AG20443 (cell line): ENCODE measurements at places on chromosomes 3 and 15.

DNA sequence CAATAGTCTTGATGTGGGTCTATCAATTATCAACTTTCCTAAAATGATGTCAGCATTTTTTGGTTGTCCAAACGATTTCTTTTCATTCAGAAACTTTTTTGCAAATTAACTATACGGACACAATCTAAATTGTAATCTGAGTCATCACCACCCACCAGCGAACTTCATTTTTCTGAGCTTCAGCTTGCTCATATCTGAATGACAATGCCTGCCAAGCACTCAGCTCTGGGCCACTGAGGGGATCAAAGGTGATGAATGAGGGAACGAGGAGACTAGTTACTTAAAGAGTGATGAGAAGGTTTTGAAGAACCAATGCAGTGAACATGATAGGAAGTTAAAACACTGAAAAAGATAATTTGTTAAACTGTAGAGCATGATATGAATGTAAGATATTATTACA is 14.9 kb upstream of the TBC1D23 start:
- no peak for DNase-seq

GRCh38 chr3:30085486-30085885 is 520.9 kb upstream of the TGFBR2 start:
- no peak for DNase-seq

- DNase-seq, result no peak
These were observed 215.3 kb downstream of the CPNE4 start for GRCh38 chr3:131819381-131820055.

DNA sequence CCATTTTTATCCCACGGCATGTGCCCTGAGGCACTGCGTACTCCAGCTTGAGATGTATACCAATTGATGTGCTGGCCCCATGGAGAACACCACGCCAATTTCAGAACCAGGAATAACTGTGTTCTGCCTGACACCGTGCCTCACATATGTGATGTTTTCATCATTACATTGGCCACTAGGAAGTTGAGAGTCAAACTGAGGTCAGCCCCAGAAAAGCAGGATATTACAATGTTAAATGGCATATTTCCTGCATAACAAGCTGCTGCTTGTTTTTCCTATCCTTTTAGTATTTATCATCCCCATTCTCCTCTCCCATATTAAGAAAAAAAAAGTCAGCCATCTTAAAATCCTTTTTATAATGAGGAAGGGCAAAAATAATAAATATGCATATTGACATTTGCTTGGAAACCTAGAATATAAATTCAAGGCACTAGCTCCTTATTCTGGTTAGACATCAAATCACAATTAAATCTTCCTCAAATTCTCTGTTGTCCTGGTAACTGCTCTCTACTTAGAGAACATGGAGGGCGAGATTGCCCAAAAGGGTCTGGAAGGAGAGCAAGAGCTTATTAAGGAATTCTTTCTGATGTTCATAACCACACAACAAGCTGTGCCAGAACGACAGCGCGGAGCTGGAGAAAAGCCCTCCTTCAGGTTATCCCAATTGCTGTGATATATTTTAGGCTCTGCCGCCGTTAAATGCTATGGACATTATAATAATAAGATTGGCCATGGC is 112.6 kb downstream of the UACA start:
- no peak for DNase-seq

GRCh38 chr3:129023909-129024308 is 22.8 kb downstream of the EFCC1 start:
- DNase-seq, result no peak

DNA sequence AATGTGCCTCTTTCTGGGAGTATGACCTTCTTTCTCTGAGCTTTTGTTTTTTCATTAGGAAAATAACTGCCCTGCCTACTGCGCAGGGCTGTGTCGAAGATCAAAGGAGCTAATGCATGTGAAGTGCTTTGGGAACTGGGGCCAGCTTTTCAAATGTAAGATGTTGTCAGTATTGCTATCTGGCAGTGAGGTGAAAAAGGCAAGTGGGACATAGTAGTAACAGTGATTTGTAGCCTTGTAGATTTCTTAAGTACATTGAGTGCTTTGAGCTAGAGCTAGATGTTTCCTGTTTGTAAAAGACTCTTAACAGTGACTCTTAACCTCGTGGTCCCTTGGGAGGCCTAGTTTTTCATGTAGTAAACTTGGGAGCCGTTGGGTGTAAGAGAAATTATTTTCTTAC is 126.5 kb downstream of the ECT2 start:
- no peak for DNase-seq
